Glutamatergic neuron (in vitro differentiated cells): ENCODE measurements at places on chromosomes 3 and 15. TPM values are rescaled to one million over a fixed set of nuclear protein-coding genes. Genes with fewer than 3 reads are reported as not detected.

The ATP13A5 gene
- not detected for total RNA-seq

The CSTA gene
- not detected for total RNA-seq

The GOLGA8J gene
- total RNA-seq = not detected

DNA sequence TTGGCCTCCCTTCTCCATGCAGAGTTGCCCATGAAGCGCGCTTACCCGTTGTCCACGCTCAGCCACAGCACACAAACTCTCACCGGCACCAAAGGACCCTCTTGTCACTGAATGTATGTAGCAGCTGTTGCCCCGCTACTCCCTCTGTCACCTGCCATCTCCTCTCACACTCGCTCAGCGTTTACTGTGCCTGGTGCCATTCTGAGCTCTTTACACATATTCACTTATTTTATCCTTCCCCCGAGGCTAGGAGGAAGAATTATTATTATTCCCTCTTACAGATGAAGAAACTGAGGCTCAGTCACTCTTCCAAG lies 41.7 kb upstream of the PRR23E start:
- no peak for DNase-seq

DNA sequence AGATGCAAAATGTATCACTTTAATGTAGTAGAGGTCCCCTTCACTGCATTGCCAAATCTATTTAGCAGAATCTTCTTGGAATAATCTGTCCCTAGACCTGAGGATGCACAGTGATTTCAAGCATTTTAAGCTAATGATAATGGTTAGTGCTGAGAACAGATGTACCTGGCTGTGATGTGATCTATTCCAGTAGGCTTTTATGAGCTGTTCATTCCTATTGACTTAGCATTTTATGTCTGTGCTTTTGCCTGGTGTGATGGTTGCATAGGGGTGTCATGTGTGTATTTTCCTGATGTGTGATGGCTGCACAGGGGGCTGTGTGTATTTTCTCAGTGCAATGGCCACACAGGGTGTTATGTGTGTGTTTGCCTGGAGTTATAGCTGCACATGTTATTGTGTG lies 272.9 kb downstream of the TIGIT start:
- no peak for DNase-seq

DNA sequence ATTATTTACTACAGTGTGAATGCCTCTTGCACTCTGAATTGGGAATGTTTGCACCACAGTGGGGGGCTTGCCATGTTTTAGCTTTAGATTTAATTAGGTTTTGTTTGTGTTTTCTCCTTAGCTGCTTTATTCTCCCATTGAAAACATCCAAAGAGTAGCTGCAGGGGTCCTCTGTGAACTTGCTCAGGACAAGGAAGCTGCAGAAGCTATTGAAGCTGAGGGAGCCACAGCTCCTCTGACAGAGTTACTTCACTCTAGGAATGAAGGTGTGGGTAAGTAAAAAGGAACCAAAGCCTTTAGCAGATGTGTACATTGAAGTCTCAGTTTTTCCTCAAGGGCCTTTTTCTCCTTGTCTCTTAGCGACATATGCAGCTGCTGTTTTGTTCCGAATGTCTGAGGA lies 36.9 kb downstream of the CTNNB1 start:
- DNase-seq = no peak

DNA sequence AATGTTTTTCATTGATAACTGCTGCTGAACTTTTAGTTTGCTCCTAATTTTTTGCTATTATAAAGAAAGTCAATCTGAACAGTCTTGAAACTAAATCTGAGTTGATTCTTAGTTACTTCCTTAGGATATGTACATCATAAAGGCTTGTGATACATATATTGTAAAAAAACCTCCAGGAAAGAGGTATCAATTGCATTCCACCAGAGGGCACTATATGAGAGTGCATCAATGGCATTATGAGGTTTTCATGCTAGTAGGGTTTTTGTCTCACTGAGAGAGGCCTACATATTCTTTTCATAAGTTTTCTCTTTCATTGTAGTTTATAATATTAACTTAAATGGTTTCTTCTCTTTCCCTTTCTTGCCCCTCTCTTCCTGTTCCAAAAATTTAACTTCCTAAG lies 46.9 kb downstream of the PIK3R4 start:
- DNase-seq = no peak

The DUOX2 gene
- not detected for total RNA-seq

- DNase-seq = no peak
Observed at GRCh38 chr15:95304947-95305400, 1025.5 kb upstream of the NR2F2 start.

The GHSR gene
- total RNA-seq = not detected

- peak; percentile 55 for DNase-seq
Observed at GRCh38 chr15:81002009-81002330, 1.2 kb downstream of the TLNRD1 start.

DNA sequence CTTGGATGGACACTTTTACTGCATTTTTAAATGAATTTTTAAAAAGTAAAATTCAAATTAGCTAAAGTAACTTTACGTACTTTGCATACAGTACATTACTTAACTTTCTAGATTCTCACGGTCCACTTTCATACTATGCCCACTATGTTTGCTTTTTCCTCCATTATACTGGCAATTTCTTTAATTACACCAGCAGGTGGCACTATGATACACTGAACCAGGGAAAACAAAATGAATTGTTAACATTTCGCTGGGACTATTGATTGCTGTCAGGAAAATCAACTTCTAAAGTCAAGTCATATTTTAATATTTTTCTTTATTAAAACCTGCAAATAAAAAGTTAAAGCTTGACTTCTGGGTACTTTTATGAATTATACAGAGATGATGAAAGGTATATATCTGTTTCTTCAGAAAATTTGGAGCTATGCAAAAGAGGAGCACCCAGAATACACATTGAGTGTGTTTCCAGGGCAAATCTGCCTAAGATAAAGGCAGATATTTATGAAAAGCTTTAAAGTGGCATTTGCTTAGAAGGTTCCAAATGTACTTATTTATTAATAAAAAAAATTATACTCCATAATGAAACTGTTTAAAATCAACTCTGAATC lies 21.8 kb upstream of the POU1F1 start:
- no peak for DNase-seq

GRCh38 chr15:51366920-51367319 lies 25.5 kb downstream of the GLDN start:
- DNase-seq = no peak

- no peak for DNase-seq
Observed at GRCh38 chr3:143576568-143577270, 271.5 kb downstream of the SLC9A9 start.

GRCh38 chr3:22101811-22102210 lies 350.8 kb upstream of the ZNF385D start:
- no peak for DNase-seq

DNA sequence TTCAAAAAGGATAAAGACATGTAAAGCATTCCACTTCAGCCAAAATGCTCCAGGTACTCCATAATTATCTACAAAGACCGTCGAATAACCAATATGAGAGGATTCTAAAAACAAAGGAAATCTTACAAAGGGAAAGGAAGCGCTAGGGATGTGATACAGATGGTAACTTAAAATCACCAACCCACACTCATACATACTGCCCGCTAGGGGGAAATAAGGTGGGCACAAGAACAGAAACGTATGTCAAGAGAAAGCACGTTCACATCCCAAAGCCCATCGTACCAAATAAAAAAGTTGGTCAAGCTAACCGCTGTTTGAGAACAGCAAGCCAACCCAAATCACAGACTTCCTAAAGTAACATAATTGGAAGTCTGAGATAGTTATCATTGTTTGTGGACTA lies 429.4 kb downstream of the SHQ1 start:
- no peak for DNase-seq

- peak; percentile 85 for DNase-seq
Observed at GRCh38 chr3:126389112-126389793, 5.5 kb upstream of the CFAP100 start.

DNA sequence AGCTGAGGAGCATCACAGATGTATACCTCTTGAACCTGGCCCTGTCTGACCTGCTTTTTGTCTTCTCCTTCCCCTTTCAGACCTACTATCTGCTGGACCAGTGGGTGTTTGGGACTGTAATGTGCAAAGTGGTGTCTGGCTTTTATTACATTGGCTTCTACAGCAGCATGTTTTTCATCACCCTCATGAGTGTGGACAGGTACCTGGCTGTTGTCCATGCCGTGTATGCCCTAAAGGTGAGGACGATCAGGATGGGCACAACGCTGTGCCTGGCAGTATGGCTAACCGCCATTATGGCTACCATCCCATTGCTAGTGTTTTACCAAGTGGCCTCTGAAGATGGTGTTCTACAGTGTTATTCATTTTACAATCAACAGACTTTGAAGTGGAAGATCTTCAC lies 3.0 kb downstream of the CCR8 start:
- DNase-seq = no peak

GRCh38 chr3:14440168-14440518 lies 37.7 kb downstream of the SLC6A6 start:
- no peak for DNase-seq

DNA sequence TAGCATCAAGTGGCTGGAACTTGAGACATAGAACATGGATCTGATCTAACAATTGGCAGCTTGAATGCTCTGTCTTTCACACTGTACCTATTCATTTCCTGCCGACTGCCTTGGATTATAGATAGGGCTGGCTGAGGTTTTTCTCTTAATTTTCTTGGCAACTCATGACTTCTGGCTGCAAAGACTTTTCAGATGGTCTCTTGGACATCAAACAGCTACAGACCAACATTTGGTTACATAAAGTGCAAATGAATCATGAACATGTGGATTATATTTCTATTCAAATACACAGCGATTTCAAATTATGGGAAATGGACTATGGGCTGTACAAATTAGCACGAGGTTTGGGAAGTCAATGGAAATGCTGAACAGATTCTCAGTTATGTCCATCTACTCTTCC lies 26.2 kb upstream of the IL16 start:
- no peak for DNase-seq

The ACSBG1 gene
- total RNA-seq = not detected

DNA sequence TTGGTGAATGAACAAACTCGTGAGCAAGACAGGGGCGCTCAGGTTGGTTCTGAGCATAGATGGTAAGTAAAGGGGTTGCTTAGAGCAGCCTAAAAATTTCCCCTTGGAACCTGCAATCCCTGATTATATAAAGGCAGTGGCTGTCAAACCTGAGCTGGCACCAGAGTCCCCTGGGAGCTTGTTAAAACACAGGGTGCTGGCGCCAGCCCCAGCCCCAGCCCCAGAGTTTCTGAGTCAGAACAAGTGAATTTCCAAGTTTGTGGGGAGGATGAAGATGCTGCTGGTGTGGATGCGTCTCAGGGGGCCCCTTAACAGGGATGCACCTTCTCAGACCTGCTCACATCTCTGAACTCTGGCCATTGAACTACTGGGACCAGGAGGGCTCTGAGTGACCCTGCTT lies 48.2 kb downstream of the FEM1B start:
- no peak for DNase-seq

The ARGFX gene
- total RNA-seq = not detected

DNA sequence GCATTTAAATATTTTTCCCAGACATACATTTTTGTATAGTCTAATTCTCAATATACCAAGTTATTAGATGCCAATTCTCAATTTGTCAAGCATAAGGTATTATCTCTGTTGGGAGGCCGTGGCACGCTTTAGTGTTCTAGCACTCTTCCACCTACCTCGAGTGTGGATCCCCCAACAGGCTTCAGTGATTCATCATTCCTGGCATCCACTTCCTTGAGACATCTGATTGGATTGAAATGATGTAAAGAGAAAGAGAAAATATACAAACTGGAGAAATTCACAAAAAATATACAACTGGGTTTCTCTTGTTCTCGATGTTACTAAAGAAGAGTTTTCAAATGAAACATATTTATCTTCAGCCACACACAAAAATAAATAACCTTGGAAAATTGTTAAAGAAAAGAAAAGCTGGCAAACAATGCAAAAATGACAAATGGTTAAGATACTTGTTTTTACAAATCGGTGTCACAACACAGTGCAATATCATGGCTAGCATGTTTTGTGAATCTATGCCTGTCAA lies 218.0 kb upstream of the CDIN1 start:
- no peak for DNase-seq

DNA sequence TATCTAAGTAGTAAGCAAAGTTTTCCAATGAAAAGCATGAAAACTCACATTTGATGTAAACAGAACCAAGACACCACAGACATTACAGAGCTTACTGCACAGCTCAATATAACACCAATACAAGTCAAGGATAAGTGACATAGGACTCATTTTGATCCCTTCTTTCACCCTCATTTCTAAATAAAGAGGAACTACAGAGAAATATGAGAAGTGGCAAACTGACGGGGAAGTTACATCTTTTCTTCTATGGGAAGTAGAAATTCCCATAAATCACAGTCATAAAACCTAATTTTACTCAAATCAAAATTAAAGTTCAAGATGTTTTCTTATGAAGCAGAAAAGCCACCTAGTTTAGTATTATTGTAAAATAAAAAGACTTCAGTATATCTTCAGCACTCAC lies 3.8 kb downstream of the ATG3 start:
- DNase-seq = no peak

DNA sequence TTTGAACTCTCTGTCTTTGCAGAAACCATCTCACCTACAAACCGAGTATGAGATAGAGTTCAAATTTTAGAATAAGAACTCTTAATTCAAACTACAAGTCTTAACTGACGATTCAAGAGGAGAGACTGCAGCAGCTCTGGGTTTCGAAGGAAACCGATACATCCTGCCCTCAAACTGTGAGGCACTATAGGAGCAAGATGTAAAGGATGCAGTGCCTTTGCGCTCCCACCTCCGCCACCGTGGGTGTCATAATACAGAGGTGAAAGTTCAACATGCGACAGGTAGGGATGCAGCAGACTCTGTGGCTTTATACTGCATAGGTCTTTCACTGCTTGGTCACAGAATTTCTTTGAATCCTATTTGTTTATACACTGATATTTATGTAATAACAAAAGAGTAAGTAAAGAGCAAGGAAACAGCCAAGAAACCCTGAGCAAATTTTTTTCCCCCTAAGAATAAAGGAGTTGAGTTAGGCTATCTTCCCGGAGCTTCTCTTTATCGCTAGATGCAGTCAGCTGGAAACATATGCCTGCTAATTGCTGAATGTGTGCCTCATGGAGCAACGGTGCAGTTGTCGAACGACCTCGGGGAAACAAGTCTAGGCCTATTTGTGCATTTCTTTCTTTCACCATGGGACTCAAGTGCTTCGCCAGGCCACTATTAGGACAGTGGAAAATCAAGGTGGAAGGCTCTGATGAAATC lies 1097.6 kb upstream of the CFAP20DC start:
- DNase-seq = peak; percentile 19

GRCh38 chr15:48358229-48359152 lies 27.3 kb downstream of the DUT start:
- no peak for DNase-seq

GRCh38 chr3:151301787-151302186 lies 14.8 kb downstream of the GPR87 start:
- DNase-seq = no peak
